Fibroblast of the aortic adventitia (primary cell): ENCODE measurements at places on chromosomes 3 and 15.

DNA sequence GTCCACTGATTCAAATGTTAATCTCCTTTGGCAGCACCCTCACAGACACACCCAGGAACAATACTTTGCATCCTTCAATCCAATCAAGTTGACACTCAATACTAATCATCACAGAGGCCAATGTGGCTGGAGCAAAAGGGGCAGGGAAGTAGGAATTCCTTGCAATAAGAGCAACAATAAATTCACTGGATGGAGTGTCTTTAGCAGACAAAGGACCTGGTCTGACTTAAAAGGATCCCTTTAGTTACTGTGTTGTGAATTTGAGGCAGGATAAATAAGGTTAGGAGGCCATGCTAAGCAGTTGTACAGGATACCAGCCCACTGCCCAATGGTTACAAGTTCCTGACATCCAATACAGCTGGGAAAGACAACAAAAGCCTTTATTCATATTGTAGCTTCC lies 12.3 kb upstream of the GFM1 start:
- no peak for DNase-seq

DNA sequence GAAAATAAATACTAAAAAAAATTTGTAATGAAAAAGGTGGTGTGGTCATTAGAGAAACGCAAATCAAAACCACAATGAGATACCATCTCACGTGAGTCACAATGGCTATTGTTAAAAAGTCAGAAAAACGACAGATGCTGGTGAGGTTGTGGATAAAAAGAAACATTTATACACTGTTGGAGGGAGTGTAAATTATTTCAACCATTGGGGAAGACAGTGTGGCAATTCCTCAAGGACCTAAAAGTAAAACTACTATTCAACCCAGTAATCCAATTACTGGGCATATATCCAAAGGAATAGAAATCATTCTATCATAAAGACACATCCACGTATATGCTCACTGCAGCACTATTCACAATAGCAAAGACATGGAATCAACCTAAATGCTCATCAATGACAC lies 120.3 kb downstream of the MYO9A start:
- peak; percentile 67 for DNase-seq

GRCh38 chr3:194962056-194962455 lies 276.4 kb downstream of the FAM43A start:
- DNase-seq: no peak

GRCh38 chr3:43612419-43612818 lies 9.4 kb downstream of the ANO10 start:
- DNase-seq: no peak

GRCh38 chr3:138038725-138039462 lies 28.9 kb downstream of the CLDN18 start:
- no peak for DNase-seq

DNA sequence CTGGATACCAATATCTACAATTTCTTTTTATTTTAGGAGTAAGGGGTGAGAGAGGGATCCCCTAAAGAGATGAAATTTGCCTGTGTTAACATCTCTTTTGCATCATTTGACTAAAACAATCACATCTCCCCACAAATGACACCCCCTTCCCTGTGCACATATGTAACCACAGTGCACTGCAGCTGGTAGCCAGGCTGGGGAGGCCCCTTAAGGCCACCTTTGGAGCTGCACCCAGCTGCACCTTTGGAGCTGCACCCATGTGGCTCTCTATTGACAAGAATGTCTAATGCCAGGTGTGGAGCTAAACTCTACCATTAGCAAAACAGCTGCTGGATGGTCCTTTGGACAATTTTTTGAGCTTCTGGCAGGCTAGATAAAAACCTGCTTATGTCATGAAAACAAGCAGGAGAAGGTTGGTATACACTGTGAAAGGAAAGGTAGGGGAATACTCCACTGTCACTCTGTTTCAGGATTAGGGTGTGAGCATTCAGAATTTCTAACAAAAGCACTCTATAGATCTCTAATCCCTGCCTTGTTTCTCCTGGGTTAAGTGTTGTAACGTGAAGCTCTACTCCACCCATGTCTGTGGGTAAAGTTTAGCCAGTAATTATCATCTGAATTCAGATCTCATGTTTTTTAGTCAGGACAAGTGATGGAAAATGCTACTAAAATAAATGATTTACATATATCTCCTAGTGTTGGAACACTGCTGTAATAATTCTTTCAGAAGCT lies 52.1 kb downstream of the TFG start:
- DNase-seq: no peak

- no peak for DNase-seq
These were observed 27.7 kb upstream of the VPS33B start for GRCh38 chr15:91050128-91050455.

DNA sequence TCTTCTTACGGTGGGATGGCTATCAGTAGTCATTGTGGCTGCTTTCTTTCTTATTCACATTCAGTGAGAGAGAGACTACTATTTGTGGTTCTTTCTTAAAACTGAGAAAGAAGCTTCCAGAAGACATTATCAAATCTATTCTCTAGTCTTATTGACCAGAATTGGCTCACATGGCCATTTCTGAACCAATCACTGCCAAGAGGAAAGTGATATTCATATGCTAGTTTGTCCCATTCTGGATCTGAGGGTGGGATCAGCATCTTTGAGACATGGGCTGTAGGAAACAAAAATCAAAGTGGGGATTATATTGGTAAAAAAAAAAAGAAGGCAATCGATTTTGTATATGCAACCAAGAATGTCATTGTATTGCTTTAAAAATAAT lies 106.4 kb upstream of the RASGRP1 start:
- DNase-seq: no peak
